Stimulated activated CD8-positive, alpha-beta memory T cell treated with anti-CD3 and anti-CD28 coated beads, Interleukin-15, amount 100 ng/mL, for 4 hours (primary cell): ENCODE measurements at places on chromosomes 5 and 9.

GRCh38 chr5:140168371-140168770 lies 6.6 kb upstream of the CYSTM1 start:
- no peak for DNase-seq

DNA sequence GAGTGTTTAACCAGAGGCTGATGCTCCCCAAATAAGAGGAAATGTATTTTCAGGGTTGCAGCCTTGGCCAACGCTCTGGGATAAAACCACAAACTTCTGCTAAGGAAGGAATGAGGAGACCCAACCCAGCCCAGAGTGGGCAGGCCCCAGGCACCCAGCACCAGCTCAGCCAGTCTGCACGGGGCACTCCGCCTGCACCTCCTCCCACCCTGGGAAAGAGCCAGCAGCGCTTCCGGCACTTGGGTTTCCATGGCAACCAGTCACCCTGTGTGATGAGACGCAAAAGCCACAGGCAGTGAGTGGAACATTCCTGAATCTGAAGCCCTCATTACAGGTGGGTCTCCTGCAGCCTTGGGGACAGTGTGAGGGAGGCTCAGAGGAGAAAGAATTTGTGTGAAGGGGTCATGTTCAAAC lies 85.2 kb upstream of the ZBTB43 start:
- DNase-seq = peak; percentile 73

- no peak for DNase-seq
Measured at GRCh38 chr5:116154252-116154651, 69.4 kb downstream of the COMMD10 start.

DNA sequence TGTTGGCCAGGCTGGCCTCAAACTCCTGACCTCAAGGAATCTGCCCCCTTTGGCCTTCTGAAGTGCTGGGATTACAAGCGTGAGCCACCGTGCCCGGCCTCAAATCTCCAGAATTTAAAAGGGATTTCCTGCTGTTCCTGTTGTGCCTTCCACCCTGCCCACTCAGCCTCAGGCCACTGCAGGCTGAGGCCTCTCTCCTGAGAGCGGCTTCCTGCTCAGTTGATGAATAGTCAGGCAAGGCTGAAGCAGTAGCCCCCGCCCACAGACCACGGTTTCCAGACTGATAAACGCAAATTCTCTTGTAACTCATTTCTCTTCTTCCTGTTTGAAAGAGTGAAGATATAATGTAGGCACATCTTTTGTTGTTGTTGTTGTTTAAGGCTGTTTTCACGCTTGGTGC lies 127.0 kb upstream of the PLCXD3 start:
- DNase-seq = no peak

- peak; percentile 43 for DNase-seq
Measured at GRCh38 chr5:159341906-159342310, 11.6 kb upstream of the IL12B start.

DNA sequence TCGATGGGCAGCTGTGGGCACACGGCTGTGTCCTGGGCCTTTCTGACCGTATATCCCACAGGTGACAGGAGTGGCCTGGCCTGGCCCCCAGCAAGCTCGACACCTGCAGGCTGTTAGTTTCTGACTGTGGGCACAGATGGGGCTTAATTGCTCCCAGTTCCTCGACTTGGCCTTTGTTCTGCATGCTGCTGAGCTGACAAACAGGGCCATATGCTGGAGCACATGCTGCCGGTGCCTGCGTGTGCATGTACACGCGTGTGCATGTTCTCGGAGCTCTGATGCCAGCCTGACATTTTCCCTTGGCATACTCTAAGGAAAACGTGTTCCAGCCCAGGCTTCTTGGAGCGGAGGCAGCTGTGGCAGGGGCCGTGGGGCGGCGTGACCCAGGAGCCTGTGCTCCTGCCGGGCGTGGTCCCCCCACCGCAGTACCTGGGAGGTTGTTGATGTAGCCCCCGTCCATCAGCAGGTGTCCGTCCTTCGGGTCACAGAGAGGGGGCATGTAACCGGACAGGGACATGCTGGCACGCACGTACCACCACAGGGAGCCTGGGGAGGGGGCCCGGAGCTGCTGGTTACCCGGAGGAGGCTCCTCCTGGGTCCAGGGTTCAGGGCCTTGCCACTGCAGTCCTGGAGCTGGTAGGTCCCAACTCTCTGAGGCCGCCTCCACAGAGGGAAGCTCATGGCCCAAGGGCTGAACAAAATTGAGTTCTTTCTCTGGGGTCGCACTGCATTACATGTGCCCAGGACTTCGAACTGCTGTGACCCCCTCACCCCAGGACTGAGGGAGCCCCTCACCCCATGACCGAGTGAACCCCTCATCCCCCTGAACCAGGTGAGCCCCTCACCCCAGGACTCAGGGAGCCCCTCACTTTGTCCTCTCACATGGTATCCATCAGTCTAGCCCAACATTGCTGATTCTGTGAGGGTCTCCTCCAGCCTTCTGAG lies 4.1 kb upstream of the NSMF start:
- no peak for DNase-seq

DNA sequence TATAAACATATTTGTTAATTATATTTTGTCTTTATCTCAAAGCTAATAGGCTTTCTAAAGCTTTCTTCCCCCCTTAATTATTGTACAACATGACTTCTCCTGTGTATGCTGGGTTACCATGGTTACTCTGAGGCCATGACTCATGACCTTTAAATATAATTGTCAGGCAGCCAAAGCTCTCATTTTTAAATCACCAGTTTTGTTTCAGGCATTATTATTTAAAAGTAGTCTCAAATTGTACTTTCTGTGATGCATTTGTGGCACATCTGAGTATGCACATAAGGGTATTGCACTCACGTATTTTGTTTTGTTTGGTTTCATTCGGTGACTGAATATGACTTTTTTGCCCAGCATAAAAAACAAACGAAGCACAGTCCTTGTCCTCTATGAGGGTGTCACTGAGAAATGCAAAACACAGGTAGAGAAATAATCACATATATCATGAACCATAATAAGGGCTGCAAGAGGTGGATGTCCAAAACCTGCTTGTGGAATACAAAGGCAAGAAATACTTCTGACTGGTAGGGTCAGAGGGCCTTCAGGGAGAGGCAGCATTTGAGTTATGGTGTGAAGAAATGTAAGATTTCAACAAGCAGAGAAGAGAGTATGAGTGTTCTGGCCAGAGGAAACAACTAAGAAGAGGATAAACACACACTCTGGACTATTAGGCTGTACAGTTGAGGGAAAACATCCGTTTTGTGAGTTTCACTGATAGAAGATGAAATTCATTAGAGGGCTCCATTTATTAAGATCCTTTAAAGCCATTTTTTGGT lies 2.1 kb downstream of the CCDC192 start:
- no peak for DNase-seq

GRCh38 chr9:2691212-2691611 lies 26.1 kb upstream of the KCNV2 start:
- DNase-seq = no peak

GRCh38 chr9:69678843-69679538 lies 6.8 kb upstream of the APBA1 start:
- DNase-seq = no peak

DNA sequence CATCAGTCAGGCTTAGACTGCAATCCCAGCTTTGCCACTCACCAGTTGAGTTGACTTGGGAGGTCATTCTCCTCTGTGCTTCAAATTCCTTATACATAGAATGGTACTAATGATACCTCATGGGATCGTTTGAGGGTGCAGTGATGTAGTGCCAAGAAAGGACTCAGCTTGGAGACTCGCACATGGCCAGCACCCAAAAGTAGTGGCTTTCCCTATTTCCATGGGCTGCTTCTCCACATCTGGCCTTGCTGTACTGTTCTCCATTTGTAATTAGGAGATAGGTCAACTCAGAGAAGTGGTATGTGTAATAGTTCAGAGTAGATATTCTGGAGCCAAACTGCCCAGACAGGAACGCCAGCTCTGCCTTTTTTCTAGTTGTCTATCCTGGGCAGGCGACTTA lies 5.5 kb downstream of the CCL19 start:
- DNase-seq = no peak

GRCh38 chr9:99143655-99144054 lies 38.7 kb downstream of the TGFBR1 start:
- no peak for DNase-seq
